ENCODE measurements at places on chromosomes 13 and 19. TPM values are rescaled to one million over a fixed set of nuclear protein-coding genes. Genes with fewer than 3 reads are reported as not detected.

SHISA7 gene
- not detected for total RNA-seq

B3GNT3 gene
- not detected for total RNA-seq

UQCR11 gene
- total RNA-seq: 97.7 TPM

WDR87 gene
- total RNA-seq: not detected

KCNK6 gene
- total RNA-seq: 3.2 TPM

ADGRL1 gene
- 0.89 TPM for total RNA-seq

ZNF729 gene
- not detected for total RNA-seq

KIR2DL4 gene
- not detected for total RNA-seq

KIR2DL3 gene
- total RNA-seq: not detected

ZNF534 gene
- total RNA-seq: not detected

AMER2 gene
- total RNA-seq: not detected

SERP2 gene
- 4.0 TPM for total RNA-seq

ZNF208 gene
- total RNA-seq: not detected

MBD3L2 gene
- total RNA-seq: not detected

FBN3 gene
- total RNA-seq: not detected

ZNF600 gene
- total RNA-seq: 1.5 TPM

CD209 gene
- total RNA-seq: not detected

DLEU7 gene
- total RNA-seq: not detected

FXYD3 gene
- not detected for total RNA-seq

BRME1 gene
- 0.17 TPM for total RNA-seq

STOML3 gene
- total RNA-seq: not detected

OR10H2 gene
- not detected for total RNA-seq

CYP4F2 gene
- not detected for total RNA-seq

IL4I1 gene
- total RNA-seq: 0.30 TPM

RGCC gene
- 17.8 TPM for total RNA-seq

HNRNPA1L2 gene
- total RNA-seq: 2.9 TPM

Data from bronchus fibroblast of lung (primary cell).